Testis (tissue), 5 donors: ENCODE measurements at places on chromosomes 7 and 10.

GRCh38 chr7:125645770-125646169 lies 716.1 kb upstream of the POT1 start:
- DNase-seq: no peak

- no peak for DNase-seq
These were observed 2.7 kb downstream of the BAG3 start for GRCh38 chr10:119653916-119654315.

- peak; percentile 75 for DNase-seq
These were observed 6.1 kb downstream of the NYAP1 start for GRCh38 chr7:100489824-100490223.

DNA sequence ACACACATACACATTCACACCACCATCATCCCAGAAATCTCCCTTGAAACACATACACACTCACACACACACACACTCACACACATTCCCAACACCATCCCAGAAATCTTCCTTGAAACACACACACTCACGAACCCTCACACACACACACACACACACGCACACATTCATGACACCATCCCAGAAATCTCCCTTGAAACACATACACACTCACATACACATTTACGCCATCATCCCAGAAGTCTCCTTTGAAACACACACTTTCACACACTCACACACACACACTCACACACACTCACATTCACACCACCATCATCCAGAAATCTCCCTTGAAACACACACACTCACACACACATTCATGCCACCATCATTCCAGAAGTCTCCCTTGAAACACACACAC lies 360 bp upstream of the OPN4 start:
- DNase-seq: no peak

- no peak for DNase-seq
These were observed 181.7 kb upstream of the RHOBTB1 start for GRCh38 chr10:61125560-61126170.

DNA sequence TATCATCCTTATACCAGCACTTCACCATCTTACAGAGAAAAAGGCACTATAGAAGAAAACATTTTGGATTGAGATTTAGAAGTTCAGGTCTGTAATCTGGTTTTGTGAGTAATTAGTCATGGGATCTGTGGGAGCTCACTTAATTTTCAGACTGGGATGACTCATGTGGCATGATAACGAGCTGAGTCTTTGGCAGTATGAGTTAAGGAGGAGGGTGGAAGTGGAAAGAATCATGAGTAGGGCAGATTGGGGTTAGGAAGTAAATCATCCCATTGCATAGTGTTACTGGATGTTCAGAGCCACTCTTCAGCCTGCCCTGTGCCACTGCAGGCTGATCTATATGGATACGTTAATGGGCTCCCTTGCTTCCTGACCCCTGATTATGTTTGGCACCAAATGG lies 64.9 kb downstream of the ZNF92 start:
- DNase-seq: no peak

DNA sequence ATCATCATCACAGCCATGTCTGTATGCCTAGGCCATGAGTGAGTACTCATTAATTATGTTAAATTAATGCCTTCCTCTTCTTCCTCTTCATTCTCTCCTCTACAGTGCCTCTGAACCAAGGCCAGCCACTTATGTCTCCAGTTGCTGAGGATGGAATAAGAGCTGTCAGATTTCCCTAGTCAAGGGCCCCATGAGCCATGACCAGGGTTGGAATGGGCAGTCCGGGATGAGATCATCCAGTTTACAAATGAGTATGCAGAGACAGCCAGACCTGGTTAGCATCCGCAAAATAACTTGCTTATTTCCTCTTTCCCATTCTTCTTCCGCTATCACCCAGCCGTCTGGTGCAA lies 342.7 kb downstream of the GRID1 start:
- DNase-seq: no peak

DNA sequence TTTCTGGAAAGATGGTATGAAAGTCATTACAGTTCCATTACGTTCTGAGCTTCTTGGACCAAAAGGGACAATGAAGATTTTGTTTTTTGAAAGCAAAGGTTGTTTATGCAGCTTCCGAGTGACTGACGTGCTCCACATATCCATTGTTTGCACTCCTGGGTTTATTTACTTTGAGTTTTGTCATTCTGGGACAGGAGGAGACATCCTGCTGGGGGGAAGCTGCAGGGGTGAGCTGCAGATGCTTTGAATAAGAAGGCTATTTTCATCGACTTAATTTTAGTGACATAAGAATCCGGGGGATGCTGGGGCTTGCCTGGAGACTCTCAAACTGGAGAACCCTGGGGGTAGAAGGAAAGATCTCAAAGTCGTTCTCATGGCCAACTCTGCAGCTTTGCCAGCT lies 12.7 kb upstream of the SFMBT2 start:
- no peak for DNase-seq

DNA sequence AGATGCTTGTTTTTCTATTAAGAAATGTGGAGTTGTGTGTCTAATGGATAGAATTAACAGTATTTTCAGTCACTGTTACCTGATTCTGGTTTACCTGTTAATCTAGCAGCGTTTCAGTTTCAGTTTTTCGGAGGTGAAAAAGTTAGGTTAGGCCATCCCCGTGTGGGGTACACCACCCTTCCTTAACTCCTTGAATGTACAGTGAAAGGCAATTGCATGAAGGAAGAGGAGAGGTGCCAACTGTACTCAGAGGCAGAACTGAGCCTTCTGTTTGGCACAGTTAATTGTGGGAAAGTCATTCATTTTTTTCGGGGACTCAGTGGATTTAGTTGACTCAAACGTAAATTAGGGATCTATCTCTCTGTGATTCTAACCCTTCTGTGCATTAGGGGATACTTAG lies 35.5 kb downstream of the RPA3 start:
- DNase-seq: no peak

GRCh38 chr7:128247640-128248194 lies 6.6 kb downstream of the LEP start:
- no peak for DNase-seq

- DNase-seq: peak; percentile 17
These were observed 57.4 kb upstream of the FERD3L start for GRCh38 chr7:19202599-19202998.

GRCh38 chr7:28565980-28566379 lies 153.7 kb downstream of the CREB5 start:
- no peak for DNase-seq

GRCh38 chr10:88172159-88172558 lies 308.7 kb downstream of the PTEN start:
- no peak for DNase-seq

- no peak for DNase-seq
These were observed 70.3 kb downstream of the CALML3 start for GRCh38 chr10:5595095-5595494.

- no peak for DNase-seq
These were observed 133.6 kb downstream of the GRK5 start for GRCh38 chr10:119340893-119341458.

GRCh38 chr7:25852939-25853271 lies 299.1 kb upstream of the NFE2L3 start:
- DNase-seq: no peak

- no peak for DNase-seq
These were observed 308.0 kb downstream of the EXOC4 start for GRCh38 chr7:133560900-133561299.

DNA sequence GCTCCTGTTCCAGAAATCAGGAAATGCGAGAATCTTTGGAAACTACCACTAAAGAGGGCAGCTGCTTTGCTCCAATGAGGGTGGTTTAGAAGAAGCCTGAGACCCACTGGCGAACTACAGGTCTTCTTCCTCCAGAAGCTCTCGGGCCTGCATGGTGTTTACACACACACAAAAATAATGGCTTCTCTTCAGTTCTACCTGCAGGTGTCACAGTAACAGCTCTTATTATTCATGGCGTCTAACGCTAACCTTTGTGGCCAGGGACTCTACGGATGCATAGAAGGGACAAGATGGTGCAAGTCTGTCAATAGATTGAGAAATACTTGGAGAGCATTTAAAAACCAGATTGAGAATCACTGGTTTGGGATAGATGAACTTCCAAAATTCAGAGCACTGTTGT lies 22.4 kb downstream of the GPR141 start:
- no peak for DNase-seq

DNA sequence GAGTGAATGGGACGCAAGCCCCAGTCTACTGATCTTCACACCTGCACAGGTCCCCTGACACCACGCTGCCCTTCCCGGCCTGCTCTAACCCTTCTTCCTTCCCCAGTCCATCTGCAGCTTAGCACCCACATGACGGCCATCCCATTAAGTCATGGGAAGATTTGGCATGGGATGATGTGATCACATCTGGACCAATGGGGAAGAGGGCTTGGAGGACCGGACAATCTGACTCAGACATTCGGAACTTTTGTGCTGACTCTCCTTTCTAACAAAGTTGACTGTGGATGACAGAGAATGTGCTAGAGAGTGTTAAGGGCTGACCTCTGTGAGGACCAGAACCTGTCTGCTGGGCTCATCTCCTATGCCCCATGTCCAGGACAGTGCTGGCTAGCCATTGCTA lies 15.6 kb downstream of the CXCL12 start:
- DNase-seq: no peak

DNA sequence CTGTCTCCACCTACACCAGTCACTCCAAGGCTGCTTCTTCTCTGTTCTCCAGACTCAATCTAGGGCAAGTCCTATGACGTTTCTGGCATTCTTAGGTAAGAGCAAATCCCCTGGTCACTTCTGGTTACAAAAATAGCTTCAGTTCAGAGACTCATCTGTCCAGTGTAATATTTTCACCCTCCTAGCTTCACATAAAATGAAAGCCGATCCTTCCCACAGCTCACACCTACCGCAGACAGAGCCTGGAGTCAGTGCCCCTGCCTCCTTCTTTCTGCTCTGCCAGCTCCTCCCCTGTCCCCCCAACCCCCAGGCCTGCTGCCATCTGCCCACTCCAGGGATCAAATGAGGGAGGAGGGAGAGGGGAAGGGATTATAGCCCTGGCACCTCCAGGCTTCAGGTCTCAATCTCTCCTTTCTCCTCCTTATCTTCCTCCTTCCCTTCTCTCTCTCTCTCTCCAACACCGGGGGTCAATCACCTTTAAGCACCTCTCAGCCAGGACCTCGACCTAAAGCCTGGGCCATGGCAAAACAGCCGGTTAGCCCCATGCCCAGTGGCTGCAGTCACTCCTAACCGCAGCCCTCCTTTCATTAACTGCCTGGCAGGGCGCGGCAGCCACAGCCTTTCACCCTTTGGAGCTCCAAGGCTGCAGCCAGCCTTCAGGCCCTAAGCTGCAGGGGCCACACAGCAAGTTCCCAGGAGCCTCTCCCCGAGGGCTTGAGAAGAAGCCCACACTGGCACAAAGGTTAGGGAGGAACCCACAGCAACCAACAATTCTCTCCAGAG lies 292.6 kb upstream of the MGMT start:
- DNase-seq: no peak

- no peak for DNase-seq
These were observed 19.2 kb downstream of the PLA2G12B start for GRCh38 chr10:72935361-72935760.

- no peak for DNase-seq
These were observed 48.6 kb upstream of the GPR37 start for GRCh38 chr7:124813994-124814798.

DNA sequence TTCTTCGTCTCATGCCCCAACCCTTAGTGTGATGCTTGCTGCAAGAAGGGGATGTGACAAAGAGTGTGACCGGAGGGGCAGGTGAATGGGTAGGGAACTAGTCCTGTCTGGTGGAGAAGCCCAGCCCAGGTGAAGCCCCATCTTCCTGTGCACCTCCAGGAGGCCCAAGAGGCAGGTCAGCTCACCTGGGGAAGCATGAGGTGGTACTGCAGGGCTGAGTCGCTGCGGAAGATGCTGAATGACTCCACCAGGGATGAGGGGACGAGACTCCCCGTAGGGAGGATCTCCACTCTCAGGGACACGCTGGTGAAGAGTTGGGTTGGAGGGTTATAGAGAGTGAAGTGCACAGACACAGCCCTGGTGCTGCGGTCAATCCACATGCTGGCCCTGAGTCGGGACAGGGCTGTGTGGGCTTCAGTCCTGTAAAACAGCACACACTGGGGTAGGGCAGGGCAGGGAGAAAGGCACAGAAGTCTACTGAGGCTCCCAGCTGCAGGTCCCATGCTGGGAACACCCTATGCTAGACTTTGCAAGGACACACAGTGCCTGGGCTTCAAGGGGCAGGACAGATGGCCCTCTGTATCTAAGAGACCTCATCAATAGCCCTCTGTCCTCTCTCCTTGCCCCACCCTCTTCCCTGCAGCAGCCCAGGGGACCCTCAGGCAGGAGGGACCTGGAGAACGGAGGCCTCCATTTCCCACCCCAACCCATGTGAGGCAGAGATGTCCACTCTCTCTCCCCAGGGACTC lies 136.5 kb downstream of the PKD1L1 start:
- no peak for DNase-seq

DNA sequence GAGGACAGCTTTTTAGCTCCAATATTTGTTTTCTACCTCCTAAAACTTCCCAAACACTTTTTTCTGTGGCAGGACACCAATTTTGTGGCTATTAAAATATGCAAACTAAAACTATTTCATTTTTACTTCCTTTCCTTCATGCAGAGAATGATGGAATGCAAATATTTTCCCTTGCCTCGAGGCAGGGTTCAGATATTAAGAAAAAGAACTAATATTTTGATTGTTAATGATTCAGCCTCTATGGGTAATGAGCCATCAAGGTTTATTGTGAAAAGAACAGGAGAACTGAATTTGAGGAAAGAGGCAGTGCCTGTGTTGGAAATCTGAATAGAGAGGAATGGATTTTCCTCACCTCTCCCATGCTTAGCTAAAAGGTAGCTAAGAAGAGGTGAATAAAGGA lies 43.1 kb upstream of the CASD1 start:
- no peak for DNase-seq

GRCh38 chr7:37410305-37411229 lies 38.1 kb downstream of the ELMO1 start:
- no peak for DNase-seq

DNA sequence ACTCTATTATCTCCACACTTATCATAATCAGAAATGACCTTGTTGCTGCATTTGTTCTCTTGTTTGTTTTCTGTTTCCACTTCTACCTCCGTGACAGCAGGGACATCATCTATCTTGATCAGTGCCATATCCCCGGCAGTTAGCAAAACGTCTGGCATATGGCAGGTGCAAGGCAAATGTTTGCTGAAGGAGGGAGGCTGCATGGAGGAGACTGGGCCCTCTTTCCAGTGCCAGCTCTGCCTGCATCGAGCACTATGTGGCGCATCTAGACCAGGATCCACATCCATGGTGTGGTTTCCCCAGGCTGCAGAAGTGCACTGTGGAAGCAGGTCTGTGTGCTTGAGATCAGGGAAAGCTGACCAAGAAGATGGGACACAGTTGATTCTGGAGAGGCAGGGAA lies 181.2 kb downstream of the KCNMA1 start:
- DNase-seq: no peak

GRCh38 chr7:39130857-39131526 lies 153.3 kb downstream of the POU6F2 start:
- DNase-seq: peak; percentile 22

- peak; percentile 76 for DNase-seq
These were observed 28.1 kb upstream of the PLXDC2 start for GRCh38 chr10:19788075-19788686.

DNA sequence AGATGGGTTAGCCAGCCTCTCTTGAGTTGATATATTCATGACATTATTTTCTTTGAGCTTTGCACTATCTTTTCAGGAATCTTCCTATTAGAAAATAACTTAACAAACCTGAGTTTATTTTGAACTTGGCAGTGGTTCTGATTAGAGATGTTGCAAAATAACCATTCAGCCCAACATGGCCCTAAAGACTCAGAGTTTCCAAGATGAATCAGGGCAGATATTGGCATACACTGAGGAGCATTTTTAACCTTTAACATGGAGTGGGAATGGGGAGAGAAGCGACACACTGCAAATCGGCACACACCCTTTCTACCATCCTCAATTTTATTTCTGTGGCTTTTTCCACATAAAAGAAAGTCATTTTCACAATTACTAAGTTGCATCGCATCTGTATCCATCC lies 190.8 kb downstream of the TRIL start:
- no peak for DNase-seq

- DNase-seq: no peak
These were observed 4.1 kb downstream of the GET4 start for GRCh38 chr7:880450-880849.
